ENCODE measurements at places on chromosomes 5 and 9.

- DNase-seq: no peak
Observed at GRCh38 chr5:68217047-68217355, 1.4 kb downstream of the PIK3R1 start.

DNA sequence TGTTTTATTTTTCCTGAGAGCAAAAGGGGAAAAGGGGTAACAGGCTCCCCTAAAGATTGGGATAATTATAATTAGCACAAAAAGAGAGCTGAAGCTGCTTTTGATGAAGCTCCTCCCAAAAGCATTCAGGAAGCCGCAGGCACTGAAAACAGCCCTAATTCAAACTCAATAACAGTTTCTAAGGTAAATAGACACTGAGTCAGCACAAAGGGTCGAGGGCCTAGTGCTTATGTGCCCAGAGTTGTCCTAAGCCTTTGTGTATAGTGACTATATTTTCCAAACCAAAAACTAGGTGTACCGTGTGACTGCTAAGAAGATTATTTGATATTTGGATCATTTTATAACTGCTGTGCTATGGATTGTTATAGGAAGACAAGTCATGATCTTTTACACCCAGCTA, 67.7 kb downstream of the HMHB1 start:
- DNase-seq: no peak

- DNase-seq: no peak
Observed at GRCh38 chr9:125233678-125234077, 7.5 kb downstream of the HSPA5 start.

DNA sequence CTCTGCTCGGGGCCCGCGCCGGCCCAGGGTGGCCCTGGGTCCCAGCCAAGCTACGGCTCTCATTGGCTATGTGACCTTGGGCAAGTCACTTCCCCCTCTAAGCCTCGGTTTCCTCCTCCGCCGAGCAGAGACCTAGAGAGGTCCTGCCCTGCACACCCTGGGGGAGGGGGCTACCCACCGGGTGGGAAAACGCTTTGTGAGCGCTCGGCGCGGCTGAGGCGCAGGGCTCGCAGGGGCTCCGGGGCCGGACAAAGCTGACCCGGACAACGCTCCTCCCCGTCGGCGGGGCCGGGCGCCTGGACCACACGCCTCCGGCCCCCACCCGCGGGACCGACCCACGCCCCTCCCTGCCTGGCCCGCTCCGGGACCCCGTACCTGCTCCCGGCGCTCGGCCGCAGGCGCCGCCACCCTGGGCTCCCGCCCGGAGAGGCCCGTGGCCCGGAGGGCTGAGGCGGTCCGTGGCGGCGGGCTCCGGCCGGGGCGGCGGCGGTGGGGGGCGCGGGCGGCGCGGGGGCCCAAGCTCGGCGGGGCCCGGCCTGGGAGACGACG, 85.7 kb upstream of the MELK start:
- no peak for DNase-seq

- DNase-seq: no peak
Observed at GRCh38 chr9:3436629-3437420, 89.0 kb downstream of the RFX3 start.

DNA sequence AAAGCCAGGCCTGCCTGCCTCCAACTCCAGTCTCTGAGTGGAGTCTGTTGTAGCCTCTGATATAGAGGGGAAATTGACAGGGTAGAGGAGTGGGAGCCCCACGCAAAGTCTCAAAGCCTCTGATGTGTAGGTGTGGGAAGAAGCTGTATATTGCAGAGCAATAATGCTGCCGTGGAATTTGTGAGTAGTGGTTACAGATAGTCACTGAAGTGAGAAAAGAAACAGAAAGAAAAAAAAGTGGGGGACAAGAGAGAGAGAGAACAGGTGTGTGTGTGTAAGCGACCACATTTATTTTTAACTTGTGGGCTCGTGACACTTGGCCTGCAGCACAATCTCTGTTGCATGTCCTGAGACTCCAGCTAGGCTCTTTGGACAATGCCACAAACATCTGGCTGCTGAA, 227.8 kb downstream of the NSG2 start:
- no peak for DNase-seq

GRCh38 chr5:90985341-90985740, 397.8 kb downstream of the ARRDC3 start:
- DNase-seq: no peak

DNA sequence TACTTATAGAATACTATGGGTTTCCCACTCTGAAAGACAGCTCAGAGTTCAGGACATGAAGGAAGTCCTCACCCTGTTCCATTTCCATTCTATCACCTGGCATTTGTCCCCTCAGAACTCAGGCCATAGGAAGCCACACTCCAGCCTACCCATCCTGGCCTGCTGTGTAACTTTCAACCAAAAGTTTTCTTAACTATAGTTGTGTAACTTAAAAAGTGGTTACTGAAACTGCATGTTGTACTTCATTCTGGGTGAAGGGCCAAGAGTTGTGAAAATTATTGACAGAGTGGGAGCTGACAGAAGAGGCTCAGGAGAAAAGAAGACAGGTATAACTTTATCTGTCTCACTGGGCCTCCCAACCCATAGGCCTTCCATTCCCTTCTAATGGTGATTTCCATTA, 212.5 kb downstream of the RAB3C start:
- no peak for DNase-seq

DNA sequence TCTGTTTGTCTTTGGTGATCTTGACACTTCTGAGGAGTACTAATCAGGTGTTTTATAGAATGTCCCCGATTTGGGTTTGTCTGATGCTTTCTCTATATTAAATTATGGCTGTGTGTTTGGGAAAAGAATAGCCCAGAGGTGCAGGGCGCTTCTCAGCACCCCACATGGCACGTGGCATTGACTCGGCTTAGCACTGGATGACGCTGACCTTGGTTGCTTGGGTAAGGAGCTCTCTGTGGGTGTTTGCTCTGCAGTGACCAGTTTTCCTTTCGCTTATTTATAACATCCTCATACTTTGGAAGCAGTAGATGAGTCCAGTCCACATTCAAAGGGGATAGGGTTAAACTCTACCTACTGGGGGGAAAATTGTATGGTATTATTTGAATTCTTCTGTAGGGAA, 12.5 kb upstream of the FAM120AOS start:
- DNase-seq: no peak

DNA sequence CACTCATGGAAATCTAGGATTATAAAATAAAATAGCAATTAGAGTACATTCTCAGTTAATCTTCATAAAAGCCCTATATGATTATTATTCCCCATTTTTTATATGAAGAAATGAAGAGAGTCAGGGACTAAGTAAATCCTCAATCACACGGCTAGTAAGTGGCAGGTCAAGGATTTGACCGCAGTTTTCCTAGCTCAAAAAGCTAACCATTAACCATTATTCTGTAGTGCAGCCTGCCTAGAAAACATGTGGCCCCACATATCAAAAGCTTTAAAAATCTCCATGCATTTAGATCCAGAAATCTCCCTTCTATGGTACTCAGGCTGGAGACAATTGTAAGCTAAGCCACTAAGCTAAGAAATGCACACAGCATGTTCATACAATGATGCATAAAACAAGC, 21.4 kb downstream of the EPB41L4A start:
- DNase-seq: no peak

DNA sequence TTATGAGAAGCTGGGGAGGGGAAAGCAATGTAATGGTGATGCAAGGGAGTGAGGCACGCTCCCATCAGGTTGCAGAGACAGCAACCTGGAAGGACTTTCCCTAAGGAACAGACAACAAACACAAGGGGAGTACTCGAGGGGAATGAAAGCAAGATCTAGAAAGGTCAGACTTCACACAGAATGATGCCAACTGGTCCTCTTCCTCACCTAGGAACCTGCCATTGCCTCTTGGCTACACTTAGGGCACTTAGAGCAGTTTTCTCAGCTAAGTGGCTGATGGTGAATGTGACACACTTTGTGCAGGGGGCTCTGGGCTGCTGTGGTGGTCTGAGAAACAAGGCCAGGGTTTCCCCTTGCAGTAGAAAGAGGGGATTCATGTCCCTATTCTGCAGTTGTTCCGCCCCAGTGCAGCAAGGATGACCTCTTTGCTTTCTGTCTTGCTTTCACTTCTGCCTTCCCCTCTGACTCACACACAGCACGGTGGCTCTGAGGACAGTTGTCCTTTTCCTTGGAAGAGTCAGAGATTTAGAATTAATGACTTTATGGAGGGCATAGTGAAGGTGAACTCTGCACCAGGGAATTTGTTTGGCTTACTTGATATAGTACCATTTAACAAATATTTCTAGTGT, 394.0 kb upstream of the KLF4 start:
- no peak for DNase-seq

DNA sequence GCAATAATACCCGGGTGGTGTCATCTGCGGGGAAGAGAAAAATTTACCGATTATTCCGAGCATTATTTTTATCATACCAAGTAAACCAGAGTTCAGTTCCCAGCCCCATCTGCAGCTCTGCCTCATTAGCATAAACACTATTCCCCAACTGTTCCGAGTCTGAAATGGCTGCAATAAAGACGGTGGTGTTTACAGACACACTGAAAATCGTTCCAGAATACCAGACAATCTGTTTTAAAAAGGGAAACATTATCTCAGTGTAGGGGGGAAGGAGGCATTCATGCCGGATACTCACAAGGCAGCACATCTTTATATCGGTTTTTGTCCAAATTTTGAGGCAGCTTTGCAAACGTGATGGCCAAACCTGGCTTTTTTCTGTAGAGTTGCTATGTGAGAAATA, 70.3 kb upstream of the EPB41L4B start:
- no peak for DNase-seq

GRCh38 chr5:62421414-62421813, 8.9 kb downstream of the IPO11 start:
- no peak for DNase-seq

- DNase-seq: no peak
Observed at GRCh38 chr5:139149477-139150199, 48.5 kb downstream of the SIL1 start.

DNA sequence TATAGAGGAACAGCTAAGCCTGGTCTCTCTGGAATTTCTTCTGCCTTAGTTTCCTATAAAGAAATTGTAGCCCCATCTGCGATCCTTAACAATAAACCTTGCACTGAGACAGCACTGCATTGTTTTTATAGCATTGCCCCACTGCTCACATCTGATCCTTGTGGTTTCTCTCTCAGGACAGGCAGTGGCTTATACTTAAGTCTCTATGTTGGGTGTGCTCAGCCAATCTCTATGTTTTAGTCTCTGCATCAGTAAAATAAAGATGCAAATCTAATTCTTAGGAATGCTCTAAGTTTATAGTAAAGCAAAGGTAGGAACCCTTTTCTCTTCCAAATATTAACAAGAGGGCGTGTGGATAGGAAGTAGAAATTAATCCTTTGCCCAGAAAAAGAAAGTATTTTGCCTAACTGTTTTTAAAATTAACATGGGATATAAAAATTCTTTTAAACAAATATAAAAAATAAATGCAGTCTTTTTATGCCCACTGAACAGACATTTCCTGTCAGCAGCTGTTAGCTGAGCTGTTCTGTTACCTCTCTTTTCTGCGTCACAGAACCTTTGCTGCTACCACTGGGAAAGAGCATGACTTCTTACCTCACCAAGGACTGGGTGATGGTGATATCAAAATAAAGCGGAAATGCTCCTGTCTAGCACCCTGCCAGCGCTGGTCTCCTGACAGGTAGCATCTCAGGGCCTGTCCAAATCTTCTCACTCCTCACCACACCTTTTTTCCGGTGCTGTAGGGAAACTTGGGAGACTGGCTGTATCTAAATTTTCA, 29.5 kb downstream of the MRPS27 start:
- no peak for DNase-seq

DNA sequence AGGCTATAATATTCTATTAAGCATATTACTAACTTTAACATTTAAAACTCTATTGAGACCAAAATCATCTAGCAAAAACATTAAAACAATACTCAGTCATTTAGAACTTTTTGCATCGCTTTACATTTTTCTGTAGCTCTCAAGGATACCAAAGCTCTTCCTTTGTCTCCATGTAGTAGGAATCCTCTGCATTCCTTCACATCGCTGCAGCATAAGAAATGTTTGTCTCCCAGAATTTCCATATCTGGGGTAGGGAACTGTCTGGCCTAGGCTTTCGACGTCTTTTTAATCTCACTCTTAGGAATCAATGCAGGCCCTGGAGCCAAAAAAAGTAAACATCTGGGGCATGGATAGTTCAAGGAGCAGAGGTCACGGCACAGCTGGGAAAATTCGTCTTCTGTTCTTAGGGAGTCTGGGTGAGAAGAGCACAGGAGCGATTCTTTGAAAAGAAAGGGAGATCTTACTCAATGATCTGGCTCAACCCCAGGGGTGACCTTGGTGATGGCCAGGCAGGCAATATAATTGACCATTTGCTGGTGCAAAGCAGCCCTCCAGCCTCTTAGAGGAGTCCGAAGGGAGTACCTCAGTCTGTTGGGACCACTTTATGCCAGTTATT, 23.2 kb upstream of the RAI14 start:
- DNase-seq: no peak

GRCh38 chr5:373710-374602, 52.4 kb downstream of the AHRR start:
- no peak for DNase-seq

GRCh38 chr5:132050661-132051552, 9.5 kb upstream of the IL3 start:
- no peak for DNase-seq

- DNase-seq: no peak
Observed at GRCh38 chr9:100100146-100100667, 1.2 kb downstream of the INVS start.

GRCh38 chr5:54658010-54658409, 140.5 kb downstream of the SNX18 start:
- DNase-seq: no peak

DNA sequence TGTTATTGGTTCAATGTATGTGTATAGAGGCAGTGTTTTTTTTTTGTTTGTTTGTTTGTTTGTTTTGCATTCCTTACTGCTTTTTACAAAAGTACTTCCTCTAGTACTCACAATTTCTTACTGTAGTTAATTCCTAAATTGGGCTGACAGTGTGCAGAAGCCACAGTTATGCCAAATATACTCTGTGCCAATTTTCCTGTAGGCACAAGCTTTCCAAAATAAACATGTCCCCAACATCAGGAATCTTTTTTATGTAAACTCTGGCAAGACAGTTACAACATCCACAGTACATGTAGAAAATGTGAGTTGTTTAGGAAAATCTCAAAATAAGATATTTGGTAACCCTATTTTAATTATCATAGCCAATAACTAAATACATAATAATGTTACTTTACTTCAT, 161.6 kb upstream of the TSLP start:
- DNase-seq: no peak

DNA sequence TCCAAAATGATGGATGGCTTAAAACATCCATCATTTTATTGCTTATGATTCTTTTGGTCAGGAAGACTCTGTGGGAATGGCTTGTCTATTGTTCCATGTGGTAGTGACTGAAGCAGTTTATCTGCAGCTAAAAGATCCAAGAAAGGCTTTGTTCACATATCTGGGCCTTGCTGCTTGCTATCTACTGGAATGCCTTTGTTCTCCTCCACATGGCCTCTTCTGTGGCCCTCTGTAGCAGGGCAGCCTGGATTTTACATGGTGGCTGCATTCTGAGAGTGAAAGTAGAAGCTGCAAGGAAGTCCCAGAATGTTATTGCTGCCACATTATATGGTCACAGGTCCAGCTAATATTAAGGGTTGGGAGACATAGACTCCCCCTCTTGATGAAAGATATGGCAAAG, 35.1 kb downstream of the DMXL1 start:
- no peak for DNase-seq
